ENCODE measurements at places on chromosomes 13 and 19.

GRCh38 chr13:90968166-90968904, 379.2 kb upstream of the MIR17HG start:
- no peak for DNase-seq

GRCh38 chr19:18895824-18896341, at the start of gene CERS1:
TSS of gene CERS1 (minus strand) at chr19:18896158. CDS start at chr19:18896072, 86 bp downstream.
- no peak for DNase-seq

GRCh38 chr13:28872427-28873176, 52.5 kb downstream of the MTUS2 start:
- DNase-seq: no peak

DNA sequence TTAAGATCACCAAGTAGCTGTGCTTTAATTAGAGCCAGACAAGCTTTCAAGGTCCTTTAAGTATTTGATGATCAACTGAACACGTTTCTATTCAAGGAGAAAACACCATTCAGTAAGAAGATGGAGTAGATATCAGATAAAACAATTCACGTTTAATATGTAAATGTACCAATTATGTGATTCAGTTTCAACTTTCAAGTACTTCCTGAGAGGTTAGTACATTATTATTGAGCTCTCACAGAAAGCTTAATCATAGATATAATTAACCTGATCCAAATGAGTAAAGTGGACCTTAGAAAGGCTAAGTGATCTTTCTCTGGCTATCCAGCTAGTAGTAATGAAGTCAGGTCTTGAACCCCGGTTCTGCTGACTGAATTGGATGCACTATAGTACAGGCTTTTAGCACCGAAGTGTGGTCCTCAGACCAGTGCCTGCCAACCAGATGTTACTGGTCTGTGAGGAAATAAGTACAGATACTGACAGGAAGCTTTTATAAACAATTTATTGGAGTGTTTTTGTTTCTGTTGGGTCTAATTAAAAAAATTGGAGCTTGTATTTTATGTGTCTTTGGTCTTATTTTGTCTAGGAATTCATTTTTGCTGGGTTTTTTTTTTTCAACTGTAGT, 10.2 kb downstream of the CLN5 start:
- no peak for DNase-seq

DNA sequence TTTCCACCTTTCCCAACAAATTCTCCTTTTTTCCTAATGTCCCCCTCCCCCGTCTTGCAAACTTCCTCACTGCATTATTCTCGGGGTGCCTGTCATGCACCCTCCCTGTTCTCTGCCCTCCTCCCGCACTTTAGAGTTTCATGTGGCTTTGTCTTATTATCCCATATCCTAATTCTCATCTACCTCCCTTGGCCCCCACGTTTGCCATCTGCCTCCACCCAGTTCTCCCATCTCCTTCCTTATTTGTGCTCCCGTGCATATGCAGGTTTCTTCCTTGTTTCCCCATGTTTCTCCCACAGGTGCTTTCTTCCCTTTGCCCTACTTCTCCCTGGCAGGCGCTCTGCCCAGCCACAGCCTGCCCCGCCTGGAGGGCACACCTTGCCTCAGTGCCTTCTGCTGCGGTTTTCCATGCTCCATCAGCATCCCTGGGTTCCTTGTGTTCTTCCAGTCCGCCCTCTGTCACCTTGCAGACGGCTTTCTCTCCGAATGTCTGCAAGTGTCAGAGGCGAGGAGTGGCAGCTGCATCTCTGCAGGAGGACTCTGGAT, 1.5 kb downstream of the SPATA13 start:
- no peak for DNase-seq

DNA sequence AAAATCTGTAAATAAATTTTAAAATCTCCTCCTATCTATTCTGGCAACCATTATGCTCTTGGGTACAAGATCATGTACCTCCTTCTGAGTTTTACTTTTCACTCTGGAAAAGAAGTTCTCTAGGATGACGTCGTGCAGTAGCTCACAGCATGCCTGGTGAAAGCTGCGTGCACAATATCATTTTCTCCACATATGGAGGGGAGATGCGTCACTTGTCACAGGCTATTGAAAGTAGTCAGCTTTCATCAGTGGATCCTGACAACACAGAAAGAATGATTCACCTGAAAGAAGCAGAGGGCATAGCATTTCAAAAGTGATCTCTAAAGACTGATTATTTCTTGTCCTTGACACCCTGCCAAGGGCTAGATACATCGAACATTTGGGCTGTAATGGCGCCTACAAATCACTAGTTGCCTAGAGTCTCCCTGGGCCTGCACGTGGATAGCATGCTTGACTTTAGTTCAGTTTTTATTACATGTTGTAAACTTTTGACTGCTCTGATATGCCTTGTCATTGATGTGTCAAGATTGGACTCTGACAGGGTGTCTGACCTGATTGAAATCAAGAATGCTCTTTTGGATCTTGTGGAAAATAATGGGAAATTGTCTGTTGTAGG, 1365.6 kb downstream of the OLFM4 start:
- no peak for DNase-seq

- DNase-seq: no peak
Observed at GRCh38 chr13:40756042-40756441, 14.9 kb downstream of the MRPS31 start.

DNA sequence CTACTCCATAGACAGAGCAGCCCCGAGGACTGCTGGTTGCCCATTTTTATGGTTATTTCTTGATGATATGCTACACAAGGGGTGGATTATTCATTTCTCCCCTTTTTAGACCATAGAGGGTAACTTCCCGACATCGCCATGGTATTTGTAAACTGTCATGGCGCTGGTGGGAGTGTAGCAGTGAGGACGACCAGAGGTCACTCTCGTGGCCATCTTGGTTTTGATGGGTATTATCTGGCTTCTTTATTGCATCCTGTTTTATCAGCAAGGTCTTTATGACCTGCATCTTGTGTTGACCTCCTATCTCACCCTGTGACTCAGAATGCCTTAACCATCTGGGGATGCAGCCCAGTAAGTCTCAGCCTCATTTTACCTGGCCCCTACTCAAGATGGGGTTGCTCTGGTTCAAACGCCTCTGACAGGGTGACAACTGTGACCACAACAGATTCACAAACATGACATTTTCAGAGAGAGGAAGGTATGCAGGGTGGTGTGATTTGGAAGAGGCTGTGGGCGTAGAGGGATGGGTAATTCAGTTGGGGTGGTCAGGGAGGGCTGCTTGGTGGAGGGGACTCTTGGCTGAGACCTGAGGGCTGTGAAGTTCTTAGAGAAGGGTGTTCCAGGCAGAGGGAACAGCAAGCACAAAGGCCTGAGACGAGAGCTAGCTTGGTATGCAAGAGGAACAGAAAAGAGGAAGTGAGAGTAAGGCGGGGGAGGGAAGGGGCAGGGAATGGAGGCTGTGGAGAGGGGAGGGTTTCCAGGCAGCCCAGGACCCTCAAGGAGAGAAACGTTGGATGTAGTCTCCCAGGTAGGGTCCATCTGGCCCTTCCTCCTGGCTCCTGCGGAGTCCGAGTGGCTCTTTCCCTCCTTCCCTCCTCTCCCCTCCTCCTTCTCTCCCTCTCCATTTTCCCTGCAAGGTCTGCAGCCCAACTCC, 23.5 kb downstream of the FAM187B start:
- DNase-seq: no peak

GRCh38 chr19:45103156-45103507, 10.2 kb downstream of the PPP1R37 start:
- DNase-seq: peak; percentile 33

DNA sequence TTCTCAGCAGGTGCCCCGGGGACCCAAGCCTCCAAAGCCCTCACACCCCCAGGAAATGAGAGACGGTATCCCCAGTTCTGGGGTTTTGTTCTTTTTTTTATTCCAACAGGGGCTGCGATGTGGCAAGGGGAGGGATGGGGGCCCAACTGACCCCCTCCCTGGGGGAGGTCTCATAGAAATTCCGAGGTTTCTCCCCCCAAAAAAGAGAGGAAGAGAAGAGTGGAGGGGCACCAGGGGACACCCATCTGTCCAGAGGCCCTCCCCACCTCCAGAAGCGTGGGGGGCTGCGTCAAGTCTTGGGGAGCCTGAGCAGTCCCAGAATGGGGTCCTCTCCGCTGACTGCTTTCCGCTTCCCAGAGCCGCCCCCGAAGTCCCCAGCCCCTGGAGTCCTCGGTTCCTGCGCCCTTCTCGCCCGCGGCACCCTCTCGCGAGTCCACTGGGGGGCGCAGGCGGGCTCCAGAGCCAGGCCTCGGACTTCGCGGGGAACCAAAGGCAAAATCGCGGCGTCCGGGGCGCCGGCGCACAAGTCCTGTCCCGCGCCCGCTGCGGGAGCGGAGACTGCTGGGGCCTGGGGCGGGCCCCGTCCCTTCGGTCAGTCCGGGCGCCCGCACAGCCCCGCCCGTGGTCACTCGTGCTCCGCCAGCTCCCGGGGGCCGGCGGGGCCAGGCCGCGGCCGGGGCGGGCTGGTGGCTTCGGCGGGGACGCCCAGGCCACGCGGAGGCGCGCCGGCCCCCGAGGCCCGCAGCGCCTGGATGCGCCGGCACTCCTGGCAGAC, 4.4 kb upstream of the ATP1A3 start:
- DNase-seq: no peak

- no peak for DNase-seq
Observed at GRCh38 chr13:75008926-75009325, 473.0 kb downstream of the TBC1D4 start.

DNA sequence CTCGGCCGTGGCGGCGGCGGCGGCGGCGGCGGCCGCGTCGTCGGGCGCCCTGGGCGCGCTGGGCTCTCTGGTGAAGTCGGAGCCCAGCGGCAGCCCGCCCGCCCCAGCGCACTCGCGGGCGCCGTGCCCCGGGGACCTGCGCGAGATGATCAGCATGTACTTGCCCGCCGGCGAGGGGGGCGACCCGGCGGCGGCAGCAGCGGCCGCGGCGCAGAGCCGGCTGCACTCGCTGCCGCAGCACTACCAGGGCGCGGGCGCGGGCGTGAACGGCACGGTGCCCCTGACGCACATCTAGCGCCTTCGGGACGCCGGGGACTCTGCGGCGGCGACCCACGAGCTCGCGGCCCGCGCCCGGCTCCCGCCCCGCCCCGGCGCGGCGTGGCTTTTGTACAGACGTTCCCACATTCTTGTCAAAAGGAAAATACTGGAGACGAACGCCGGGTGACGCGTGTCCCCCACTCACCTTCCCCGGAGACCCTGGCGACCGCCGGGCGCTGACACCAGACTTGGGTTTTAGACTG, 1.7 kb downstream of the SOX1 start:
- DNase-seq: no peak

DNA sequence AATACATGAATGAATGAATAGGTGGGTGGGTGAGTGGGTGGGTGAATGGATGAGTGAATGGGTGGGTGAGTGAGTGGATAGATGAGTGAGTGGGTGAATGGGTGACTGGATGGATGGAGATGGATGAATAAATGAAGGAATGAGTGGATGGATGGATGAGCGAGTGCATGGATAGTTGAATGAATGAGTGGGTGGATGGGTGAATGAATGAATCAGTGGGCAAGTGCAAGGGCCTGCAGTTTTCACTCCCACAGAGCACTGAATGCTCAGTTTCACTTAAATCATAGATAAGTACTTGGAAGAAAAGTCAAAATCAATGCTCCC, 12.4 kb downstream of the GAS6 start:
- DNase-seq: no peak

DNA sequence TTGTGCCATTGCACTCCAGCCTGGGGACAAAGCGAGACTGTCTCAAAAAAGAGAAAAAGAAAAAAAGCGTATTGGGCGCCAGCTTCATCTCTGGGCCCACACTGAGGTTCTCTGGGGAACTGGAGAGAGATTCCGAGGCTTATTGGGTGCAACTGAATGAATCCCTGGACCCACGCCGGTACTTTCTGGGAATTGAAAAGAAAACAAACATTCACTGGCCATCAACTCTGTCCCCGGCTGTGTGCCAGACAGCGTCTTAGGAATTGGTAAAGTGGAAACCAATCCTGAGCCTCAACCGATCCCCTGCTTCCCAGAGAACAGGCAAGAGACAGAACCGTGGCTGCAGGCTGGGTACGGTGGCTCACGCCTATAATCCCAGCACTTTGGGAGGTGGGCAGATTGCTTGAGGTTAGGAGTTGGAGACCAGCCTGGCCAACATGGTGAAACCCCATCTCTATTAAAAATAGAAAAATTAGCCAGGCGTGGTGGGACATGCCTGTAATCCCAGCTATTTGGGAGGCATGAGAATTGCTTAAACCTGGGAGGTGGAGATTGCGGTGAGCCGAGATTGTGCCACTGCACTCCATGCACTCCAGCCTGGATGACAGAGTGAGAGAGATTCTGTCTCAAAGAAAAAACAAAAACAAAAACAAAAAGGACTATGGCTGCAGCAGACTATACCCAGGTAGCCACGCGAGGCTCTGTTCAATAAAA, 8.6 kb downstream of the ANO8 start:
- DNase-seq: no peak

GRCh38 chr13:107941345-107942029, 273.8 kb downstream of the LIG4 start:
- DNase-seq: no peak

- DNase-seq: no peak
Observed at GRCh38 chr13:44212633-44213396, 160.8 kb upstream of the SERP2 start.

DNA sequence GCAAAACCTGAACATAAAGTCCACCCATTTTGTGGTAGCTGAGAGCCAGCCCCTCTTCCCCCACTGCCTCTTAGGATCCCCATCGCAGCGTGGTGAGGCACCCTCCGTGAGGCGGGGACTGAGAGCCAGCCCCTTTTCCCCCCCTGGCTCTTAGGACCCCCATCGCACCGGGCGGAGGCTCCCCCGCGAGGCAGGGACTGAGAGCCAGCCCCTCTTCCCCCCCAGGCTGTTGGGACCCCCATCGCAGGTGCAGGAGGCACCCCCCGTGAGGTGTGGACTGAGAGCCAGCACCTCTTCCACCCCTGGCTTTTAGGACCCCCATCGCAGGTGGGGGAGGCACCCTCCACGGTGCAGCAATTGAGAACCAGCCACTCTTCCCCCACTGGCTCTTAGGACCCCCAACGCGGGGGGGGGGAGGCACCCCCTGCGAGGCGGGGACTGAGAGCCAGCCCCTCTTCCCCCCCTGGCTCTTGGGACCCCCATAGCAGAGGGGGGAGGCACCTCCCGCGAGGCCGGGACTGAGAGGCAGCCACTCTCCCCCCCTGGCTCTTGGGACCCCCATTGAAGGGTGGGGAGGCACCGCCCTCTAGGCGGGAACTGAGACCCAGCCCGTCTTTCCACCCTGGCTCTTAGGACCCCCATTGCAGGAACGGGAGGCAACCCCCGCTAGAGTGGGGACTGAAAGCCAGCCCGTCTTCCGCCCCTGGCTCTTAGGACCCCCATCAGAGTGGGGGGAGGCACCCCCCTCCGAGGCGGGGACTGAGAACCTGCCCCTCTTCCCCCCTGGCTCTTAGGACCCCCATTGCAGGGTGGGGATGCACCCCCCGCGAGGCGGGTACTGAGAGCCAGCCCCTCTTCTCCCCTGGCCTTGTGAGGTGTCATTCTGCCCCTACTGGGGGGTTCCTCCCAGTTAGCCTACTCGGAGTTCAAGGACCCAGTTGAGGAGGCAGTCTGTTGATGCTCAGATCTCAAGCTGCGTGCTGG, 366.4 kb upstream of the SPRY2 start:
- no peak for DNase-seq

- no peak for DNase-seq
Observed at GRCh38 chr13:43303033-43303729, 279.8 kb downstream of the DNAJC15 start.

DNA sequence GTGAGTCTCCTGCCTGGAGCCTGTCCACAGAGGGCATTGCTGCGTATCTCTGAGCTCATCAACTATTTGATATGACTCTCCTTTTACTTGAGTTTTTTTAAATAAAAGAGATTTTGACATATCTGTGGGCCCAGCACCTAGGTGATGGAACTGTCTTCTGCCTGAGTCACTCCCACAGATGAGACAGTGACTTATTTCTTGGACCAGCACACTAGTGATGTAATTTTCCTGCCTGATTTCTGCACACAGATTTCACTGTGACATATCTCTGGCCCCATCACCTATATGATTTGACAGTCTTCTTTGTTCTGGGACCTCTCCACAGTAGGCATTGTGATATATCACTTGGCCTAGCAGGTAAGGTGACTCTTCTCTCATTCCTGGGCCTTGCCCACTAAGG, 66.6 kb upstream of the ZNF43 start:
- DNase-seq: no peak

All from T-helper 2 cell (primary cell).